ENCODE measurements at places on chromosomes 5 and 9.

GRCh38 chr9:36189976-36190375, 745 bp upstream of the CLTA start:
- no peak for DNase-seq

DNA sequence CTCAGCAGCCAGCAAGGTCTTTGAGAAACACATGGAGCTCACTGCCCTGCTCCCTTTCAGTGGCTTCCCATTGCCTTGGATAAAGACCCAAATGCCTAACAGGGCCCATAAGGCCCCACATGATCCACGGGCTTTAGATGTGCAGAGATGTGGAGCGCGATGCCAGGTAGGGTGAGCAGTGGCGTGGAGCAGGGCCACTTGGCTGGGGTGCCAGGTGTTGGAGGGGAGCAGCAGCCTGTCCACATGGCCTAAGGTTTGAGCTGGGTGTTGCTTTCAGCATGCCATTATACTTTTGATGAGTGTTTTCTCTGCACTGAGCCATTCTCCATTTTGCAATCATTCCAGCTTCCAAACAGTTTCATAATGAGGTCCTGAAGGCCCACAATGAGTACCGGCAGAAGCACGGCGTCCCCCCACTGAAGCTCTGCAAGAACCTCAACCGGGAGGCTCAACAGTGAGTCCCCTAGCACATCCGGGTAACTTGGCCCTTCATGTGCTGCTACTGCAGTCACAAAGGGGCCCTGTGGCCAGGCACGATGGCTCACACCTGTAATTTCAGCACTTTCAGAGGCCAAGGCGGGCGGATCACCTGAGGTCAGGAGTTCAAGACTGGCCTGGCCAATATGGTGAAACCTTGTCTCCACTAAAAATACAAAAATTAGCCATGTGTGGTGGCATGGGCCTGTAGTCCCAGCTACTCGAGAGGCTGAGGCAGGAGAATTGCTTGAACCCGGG, 11.1 kb downstream of the GLIPR2 start:
- DNase-seq, result no peak

GRCh38 chr5:149807614-149808013, 77.5 kb downstream of the PPARGC1B start:
- no peak for DNase-seq

DNA sequence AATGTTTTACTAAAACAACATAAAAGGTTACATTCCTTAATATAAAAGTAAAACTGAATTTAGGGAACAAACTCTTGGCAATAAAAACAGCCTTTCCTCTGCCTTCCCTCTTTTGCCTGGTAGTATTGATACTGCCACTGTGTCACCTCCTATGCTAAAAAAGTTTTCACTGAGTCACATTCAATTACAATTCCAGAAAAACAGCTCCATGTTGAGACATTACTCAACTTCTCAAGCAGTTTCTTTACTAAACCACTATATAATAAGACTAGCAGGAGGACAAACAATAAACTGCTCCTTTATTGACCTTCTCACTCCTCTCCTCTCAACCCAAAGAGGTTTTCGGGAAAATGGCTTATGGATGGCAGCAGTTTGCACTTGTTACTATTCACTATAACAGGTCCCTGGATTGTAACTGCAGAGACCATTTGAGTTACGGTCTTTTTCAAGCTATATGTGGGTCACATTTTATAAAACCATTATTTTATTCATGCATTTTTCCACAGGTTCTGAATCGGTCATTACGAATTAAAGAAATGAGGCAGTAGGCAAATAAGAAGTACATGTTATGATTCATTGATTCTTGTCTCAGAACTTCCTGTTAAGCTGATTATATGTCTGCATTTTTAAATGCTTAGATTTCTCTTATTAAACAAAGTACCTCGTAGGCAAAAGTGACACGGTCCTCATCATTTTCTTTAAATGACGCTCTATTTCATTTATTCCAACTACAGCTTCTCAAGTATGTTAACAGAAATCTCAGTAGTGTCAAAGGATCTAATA, 2.1 kb downstream of the ZDHHC21 start:
- no peak for DNase-seq

DNA sequence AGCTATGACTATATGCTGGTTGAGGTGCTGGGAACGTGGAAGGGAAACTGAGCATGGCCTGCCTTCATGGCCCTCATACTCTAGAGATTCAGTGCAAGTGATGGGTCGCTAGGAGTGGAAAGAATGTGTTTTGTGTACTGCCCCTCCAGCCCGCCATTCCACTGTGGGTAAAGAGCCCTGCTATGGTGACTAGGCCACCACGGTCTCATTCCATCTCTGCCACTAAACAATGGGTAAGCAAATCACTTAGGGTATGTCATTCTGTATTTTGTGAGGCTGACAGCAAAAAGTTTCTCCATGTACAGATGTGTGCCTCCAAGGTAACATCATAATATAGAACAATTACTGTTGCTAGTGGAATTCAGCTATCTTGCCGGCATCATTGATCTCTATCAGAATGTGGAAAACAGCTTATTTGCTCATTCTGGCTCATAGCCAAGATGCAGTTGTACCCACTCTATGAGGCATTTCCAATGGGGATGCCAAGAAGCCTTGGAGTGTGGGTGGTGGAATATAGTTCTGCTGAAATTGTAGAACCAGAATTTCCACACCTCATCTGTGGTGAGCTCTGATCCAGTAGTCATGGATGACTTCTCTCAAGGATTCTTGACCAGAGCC, 12.5 kb downstream of the SMARCA2 start:
- no peak for DNase-seq

DNA sequence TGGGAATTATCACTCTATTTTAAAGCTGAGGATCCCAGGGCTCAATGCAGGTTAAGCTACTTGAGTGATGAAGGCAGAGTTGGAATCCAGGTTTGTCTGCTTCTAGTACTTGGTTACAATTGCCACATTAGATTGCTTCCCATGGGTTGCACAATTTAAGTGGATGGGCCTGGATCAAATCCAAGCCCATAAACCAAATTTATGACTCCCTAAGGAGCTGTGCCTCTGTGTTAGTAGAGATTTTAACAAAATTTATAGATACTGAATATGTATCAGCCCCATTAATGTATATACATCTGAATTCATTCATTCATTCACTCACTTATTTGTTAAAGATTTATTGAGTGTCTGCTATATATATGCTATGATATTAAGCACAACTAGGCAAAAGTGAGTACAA, 332.3 kb upstream of the KLF9 start:
- no peak for DNase-seq

DNA sequence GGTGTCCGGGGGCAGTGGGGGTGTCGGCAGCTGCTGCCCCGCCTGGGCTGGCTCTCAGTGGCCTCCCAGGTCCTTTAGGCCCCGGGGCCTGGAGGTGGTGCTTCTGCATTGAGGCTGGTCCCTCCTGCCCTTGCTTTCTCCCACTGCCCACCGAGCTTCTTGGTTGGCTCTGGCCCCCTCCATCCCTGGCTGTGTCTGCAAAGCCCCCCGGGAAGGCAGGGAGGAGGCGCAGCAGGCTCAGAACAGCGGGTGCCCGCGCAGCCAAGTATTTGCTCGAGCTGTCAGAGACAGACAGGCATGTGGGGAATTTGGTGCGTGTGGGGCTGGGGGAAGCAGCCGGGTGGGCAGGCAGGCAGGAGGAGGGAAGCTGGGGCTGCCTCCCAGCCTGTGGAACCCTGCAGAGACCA, 11.5 kb downstream of the CXXC5 start:
- DNase-seq, result no peak

DNA sequence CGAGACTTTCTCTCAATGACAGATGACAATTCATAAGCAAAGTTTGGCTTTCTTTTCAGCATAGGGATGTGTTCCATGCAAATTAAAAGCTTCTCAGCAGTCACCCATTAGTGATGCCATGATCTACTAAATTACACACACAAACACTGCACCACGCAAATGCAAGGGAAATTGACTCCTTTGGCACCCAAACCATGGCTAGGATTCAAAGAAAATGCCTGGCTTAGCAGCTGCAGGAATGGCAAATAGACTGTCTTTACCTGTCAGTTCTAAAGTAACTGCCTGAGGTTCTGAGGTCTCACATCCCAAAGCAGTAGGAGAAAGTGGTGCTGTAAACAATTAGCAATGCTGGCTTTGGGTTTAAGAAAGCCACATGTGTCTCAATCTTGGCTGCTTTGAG, 108.6 kb upstream of the ATP10B start:
- DNase-seq, result no peak

DNA sequence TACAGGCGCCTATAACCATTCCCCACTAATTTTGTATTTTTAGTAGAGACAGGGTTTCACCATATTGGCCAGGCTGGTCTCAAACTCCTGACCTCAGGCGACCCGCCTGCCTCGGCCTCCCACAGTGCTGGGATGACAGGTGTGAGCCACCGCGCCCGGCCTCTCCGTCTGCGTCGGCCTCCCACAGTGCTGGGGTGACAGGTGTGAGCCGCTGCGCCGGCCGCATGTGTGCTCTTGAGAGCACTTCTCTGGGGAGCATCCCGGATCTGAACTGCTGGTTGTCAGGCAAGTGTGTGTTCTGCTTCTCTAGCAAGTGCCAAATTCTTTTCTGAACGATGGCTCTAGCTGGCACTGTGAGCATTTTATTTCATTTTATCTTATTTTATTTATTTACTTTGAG, 3.7 kb upstream of the ENTPD2 start:
- DNase-seq, result no peak

- DNase-seq, result no peak
These were observed 330.0 kb downstream of the RASEF start for GRCh38 chr9:82732928-82733327.

GRCh38 chr5:111589316-111589715, 77.0 kb upstream of the STARD4 start:
- DNase-seq, result no peak

DNA sequence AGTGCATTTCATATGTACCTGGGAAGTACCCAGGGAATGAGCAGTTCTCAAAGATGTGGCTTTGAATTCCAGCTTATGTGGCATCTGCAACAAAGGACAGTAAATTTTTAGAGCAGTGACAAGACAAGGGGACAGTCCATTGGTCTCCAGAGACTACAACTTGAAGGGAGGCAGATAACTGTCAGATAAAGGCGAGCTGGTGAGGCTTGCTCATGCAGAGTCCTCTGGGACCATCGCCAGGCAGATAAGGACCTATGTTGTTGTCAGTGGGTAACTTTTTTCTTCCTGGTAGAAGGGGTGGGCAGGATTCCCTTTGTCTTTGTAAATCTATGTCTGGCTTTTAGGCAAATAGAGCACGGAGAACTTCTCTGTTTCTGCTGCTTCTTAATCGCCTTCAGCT, 120.2 kb downstream of the ICE1 start:
- no peak for DNase-seq

GRCh38 chr5:43675357-43675756, 72.4 kb downstream of the NNT start:
- no peak for DNase-seq

DNA sequence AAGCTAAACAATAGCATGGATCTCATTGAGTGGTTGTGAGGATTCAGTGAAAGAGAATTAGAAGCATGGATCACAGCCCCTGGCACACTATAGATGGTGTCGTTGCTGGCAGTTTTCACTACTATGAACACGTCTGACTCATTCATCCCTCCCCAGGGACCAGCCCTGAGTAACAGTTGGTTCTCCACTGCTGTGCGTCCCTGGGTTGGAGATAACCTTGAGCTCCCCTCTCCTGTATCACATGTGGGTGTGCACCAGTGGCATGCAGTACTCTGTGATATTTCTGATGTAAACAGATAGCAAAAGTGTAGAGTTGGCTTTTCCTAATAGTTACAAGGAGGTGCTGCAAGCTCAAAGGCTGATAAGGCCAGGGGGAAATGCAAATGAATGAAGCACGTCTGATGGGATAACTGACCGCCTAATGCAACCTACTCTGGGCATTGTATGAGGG, 8.8 kb upstream of the LCP2 start:
- DNase-seq, result no peak

GRCh38 chr9:123712399-123712798, 217.5 kb downstream of the DENND1A start:
- no peak for DNase-seq

- DNase-seq, result no peak
These were observed 7.7 kb upstream of the NKX2-5 start for GRCh38 chr5:173242675-173243121.
